IMR-90 (cell line): ENCODE measurements at places on chromosomes 7 and 10. TPM values are rescaled to one million over a fixed set of nuclear protein-coding genes. Genes with fewer than 3 reads are reported as not detected.

GRCh38 chr10:85604884-85605283 lies 761.7 kb downstream of the GRID1 start:
- H3K27me3 ChIP-seq, result no peaks in the 10 kb centered on the region
- no peak overlapping the region for H3K4me3 ChIP-seq
- H3K4me1 ChIP-seq, result no peaks in the 10 kb centered on the region

DNA sequence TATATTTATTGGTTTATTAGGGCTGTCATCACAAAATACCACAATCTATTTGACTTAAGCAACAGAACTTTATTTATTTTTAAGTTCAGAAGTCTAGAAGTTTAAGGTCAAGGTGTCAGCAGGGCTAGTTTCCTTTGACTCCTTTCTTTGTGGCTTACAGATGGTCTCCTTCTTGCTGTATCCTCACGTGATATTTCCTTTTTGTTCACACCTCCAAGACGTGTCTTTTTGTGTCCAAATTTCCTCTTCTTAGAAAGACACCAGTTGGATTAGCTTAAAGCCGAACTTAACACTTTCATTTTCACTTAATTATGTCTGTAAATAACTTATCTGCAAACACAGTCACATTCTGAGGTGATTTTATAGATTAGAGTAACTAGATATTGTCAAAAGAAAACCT lies 631.4 kb upstream of the POT1 start:
- no peak overlapping the region for H3K27ac ChIP-seq
- H3K4me3 ChIP-seq, result no peak overlapping the region
- H3K36me3 ChIP-seq, result no peaks in the 10 kb centered on the region
- no peaks in the 10 kb centered on the region for H3K4me1 ChIP-seq
- no peaks in the 10 kb centered on the region for H3K27me3 ChIP-seq
- DNase-seq, result no peak

DNA sequence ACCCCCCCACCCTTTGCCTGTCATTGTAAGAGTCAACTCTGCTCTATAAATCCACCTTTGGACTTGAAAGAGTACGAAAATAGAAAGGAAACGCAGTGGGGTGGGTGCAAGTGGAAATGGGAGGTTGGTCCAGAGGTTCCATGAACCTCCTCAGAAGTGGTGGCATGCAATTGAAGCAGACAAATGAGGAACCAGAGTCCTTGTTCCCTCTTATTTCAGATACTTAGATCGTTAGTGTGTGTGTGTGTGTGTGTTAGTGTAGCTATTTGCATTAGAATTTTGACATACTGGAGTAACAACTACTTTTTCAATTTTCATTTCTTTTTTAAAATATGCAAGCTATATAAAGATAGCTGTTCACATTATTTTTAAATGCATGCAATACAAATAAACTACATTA lies 18.1 kb upstream of the TFAM start:
- no peak overlapping the region for H3K27ac ChIP-seq
- DNase-seq, result no peak
- H3K36me3 ChIP-seq, result no peaks in the 10 kb centered on the region; the same call in 1 of the 2 replicates
- no peaks in the 10 kb centered on the region for H3K27me3 ChIP-seq
- H3K4me1 ChIP-seq, result 0 out of 2 replicates have a peak, but pooled peaks cover 1% of the 10 kb centered on the region
- no peak overlapping the region for H3K4me3 ChIP-seq

The IMMP2L gene
- total RNA-seq, result 9.3 and 9.7 TPM in 2 replicates

DNA sequence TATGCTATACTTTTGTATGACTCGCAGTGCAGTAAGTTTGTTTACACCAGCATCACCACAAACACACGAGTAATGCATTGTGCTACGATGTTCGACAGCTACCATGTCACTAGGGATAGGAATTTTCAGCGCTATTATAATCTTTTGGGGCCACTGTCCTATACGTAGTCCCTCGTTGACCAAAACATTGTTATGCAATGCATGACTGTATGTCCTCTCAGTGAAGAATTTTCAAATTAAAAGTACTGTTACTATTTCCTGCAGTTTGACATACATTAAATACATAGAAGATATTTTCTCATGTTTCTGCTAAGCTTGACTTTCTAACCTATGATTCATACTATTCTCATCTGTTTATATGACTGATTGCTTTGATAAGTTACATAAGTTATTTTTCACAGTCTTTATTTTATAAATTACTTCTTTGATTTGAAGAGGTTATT lies 203.6 kb downstream of the VTI1A start:
- peaks cover 2% of the 10 kb centered on the region; the same call in 1 of the 2 replicates for H3K4me1 ChIP-seq

The CARD11 gene
- total RNA-seq, result 0.18 and 0.28 TPM in 2 replicates
